ENCODE measurements at places on chromosomes 7 and 10. TPM values are rescaled to one million over a fixed set of nuclear protein-coding genes. Genes with fewer than 3 reads are reported as not detected.

SYT15 gene
- total RNA-seq = 3.0 TPM

ZNF853 gene
- 2.9 TPM for total RNA-seq

PRR15 gene
- total RNA-seq = 2.3 TPM

OR6B1 gene
- total RNA-seq = not detected

PPP1R17 gene
- not detected for total RNA-seq

RTKN2 gene
- total RNA-seq = 0.58 TPM

VGF gene
- total RNA-seq = 15.1 TPM

CCDC3 gene
- total RNA-seq = 0.94 TPM

ADAM8 gene
- 4.3 TPM for total RNA-seq

PLA2G12B gene
- not detected for total RNA-seq

CAMK1D gene
- 8.8 TPM for total RNA-seq

ZCWPW1 gene
- 1.3 TPM for total RNA-seq

ESYT2 gene
- 66.5 TPM for total RNA-seq

LDB1 gene
- total RNA-seq = 39.7 TPM

CYP3A4 gene
- total RNA-seq = not detected

PON1 gene
- total RNA-seq = 0.66 TPM

TFEC gene
- total RNA-seq = not detected

SPDYE11 gene
- total RNA-seq = not detected

PARG gene
- 20.3 TPM for total RNA-seq

MEPCE gene
- total RNA-seq = 42.2 TPM

H2BK1 gene
- not detected for total RNA-seq

TAS2R38 gene
- not detected for total RNA-seq

GJD4 gene
- total RNA-seq = not detected

NPY4R2 gene
- total RNA-seq = 15.2 TPM

NKX2-3 gene
- 0.07 TPM for total RNA-seq

DGKB gene
- not detected for total RNA-seq

SMO gene
- total RNA-seq = 13.8 TPM

LRRD1 gene
- total RNA-seq = not detected

LRRC18 gene
- total RNA-seq = not detected

AKR1C4 gene
- total RNA-seq = 0.30 TPM

CABCOCO1 gene
- total RNA-seq = 0.40 TPM

HOGA1 gene
- total RNA-seq = 1.5 TPM

ZNF518A gene
- total RNA-seq = 7.2 TPM

CTAGE8 gene
- not detected for total RNA-seq

PDK4 gene
- 22.0 TPM for total RNA-seq

SFTPA1 gene
- not detected for total RNA-seq

GPR37 gene
- 0.53 TPM for total RNA-seq

C10orf143 gene
- 1.2 TPM for total RNA-seq

NYAP1 gene
- total RNA-seq = 1.2 TPM

ABCB1 gene
- 0.29 TPM for total RNA-seq

EN2 gene
- total RNA-seq = 1.0 TPM

MRC1 gene
- not detected for total RNA-seq

HTRA1 gene
- total RNA-seq = 64.3 TPM

DHTKD1 gene
- 5.5 TPM for total RNA-seq

ICA1 gene
- total RNA-seq = 0.85 TPM

COBL gene
- total RNA-seq = 4.7 TPM

SVOPL gene
- total RNA-seq = not detected

C10orf67 gene
- total RNA-seq = 0.11 TPM

PDE6C gene
- total RNA-seq = not detected

ABCB4 gene
- total RNA-seq = not detected

TCAF2 gene
- total RNA-seq = 0.36 TPM

Data from A549 treated with RU486 at 1 μM for 4 hours (cell line).